ENCODE measurements at places on chromosomes 2 and 18.

- no peak for DNase-seq
Measured at GRCh38 chr2:110869472-110870446, 137.4 kb downstream of the ACOXL start.

DNA sequence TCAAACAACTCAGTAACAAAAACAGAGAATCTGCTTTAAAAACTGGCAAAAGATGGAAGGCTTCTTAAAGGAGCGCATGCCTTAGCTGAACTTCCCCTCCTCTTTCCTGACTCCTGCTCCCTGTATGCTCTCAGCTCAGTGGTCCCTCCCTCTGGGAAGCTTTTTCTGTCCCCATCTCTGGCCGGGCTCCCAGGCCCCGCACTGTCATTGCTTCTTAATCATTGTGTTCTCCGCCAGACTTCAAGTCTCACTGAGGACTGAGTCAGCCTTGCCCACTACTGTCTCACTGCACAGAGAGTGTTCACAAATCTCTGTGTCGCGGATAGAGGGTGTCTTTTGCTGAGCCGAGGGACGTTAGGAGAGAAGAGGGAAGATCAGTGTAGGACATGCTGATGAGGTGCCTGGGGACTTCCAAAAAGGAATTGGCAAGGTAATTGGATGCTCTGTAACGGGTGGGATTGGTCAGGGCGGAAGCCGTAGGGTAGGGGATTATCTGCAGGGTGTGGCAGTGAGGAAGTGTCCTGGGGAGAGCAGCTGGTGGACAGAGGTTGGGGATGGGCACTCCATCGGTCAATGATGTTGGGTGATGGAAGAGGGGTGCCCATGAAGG is 16.2 kb downstream of the TOGARAM2 start:
- no peak for DNase-seq

DNA sequence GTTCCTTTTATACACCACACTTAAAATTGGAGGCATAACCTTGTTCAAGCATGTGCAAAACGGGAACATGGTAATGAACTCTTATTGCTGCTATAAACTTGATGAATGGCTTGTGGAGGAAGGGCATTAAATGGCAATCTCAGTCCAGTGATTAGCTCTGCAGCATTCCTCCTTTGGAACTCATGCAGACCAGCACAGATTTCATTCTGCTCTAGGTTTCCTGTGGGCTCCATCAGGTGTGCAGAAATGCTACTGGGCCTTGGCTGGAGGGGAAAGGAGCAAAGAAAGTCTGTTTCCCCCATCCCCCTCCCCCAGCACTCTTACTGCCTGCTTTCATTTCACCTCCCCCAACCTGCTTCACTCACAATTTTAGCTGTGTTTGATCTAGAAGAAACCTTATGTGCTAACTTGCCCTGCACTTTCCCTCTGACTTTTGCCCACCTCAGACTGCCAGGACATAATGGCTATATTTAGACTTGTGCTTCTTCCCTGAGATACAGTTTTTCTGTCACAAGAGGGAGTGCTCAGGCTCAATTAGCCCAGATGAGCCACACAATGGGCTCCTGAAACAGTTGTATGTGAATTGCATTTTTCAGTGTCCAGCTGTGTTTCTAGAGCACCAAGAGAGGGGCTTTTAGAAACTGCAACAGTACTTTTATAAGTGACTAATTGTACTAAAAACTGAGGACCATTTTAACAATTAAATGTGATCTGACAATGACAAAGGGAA is 109.8 kb downstream of the FSHR start:
- no peak for DNase-seq

GRCh38 chr2:163612332-163612731 is 123.5 kb downstream of the FIGN start:
- no peak for DNase-seq

DNA sequence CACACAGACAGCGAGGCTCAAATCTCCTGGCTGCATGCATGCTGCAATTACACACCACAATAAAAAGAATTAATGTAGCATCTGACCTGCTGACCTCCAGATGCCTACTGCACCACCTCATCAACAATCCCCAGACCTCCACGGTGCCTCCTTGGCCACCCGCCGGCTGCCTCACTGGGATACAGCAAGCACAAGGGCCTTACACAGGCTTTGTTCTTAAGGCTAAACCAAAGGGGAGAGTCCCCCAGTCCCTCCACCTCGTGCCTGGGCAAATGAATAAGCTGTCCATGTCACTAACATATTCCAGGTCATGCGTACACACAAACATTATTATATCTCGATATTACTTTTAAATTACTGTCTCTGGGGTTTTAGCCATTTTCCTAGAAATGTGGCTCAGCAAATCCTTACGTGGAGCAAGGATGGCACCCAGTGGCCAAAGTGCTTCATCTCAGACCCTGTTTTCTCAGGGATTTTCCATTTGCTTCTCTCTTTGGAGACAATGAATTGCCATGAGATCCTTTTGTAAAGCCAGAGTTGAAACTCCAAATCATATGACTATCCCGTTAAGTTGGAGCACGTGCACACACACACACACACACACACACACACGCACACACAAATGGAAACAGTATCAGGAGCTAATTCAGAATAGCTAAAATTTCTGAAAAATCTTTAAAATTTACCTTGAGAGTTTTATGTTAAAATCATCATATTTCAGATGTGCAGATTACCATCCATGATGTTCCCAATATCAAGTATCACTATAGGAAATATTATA is 313.8 kb downstream of the PDE11A start:
- DNase-seq: no peak

- DNase-seq: no peak
Measured at GRCh38 chr2:227366769-227367426, 12.2 kb downstream of the TM4SF20 start.

DNA sequence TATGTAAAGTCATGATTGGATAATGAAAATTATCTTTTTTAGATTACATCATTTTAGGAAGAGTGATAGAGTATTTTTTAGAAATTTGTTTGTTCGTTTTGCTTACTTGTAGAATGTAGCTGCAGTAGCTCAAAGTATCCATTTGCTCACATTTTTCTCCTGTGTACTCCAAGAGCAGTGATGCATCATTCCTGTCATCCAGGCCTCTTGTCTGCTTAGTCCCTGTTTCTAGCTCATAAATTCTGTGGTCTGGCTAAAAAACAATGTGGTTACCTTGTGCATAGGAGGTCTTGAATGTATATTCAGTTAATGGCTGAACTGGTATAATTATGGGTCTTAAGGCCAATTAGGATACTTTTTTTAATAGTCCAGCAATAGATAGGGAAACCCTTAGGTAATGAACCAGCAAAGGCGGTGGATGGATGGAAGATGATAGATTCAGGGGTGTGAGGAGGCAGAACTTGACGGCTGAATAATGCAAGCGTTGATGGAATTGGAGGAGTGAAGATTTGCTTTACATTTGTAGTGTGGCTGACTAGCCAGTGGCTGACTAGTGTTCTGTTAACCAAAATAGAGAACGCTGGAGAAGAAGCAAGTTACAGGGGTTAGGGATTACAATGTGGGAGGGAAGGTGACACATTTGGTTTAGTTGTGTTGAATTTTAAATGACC is 145.0 kb downstream of the ZNF407 start:
- DNase-seq: no peak

- no peak for DNase-seq
Measured at GRCh38 chr2:127143841-127144782, 37.2 kb upstream of the BIN1 start.

- DNase-seq: no peak
Measured at GRCh38 chr2:112483831-112484230, 1.9 kb downstream of the TTL start.
